Activated T-helper 1 cell treated with anti-CD3 and anti-CD28 coated beads, Interleukin-12 subunit alpha, Interleukin-12 subunit beta, Interleukin-2, Interleukin-4 antibody, amounts not matched to agents 30 ng/mL and 10 ng/mL and 1 ng/mL, durations not matched to agents 14 hours and 24 hours and 36 hours (primary cell): ENCODE measurements at places on chromosomes 1 and 21.

DNA sequence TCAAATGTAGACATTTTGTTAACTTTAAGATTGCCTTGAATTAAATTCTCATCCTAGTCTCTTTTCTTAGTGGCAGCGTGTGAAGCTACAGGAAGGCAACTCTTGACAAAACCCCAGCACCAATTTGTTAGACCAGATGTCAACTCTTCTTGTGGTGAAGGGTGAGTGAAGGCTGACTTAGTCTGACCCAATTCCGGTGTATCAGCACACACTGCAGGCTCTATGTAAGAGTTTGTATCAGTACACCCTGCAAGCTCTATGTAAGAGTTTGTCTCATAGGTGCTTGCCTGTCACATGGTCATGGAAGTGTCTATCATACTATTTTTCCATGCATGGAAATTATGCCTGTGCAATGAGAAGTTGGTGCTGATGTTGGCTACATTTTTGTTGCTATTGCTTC lies 16.8 kb downstream of the CR2 start:
- DNase-seq, result no peak

- DNase-seq, result no peak
Measured at GRCh38 chr21:20445971-20446370, 552.2 kb upstream of the NCAM2 start.

GRCh38 chr1:108050911-108051629 lies 86.1 kb upstream of the VAV3 start:
- DNase-seq, result no peak

DNA sequence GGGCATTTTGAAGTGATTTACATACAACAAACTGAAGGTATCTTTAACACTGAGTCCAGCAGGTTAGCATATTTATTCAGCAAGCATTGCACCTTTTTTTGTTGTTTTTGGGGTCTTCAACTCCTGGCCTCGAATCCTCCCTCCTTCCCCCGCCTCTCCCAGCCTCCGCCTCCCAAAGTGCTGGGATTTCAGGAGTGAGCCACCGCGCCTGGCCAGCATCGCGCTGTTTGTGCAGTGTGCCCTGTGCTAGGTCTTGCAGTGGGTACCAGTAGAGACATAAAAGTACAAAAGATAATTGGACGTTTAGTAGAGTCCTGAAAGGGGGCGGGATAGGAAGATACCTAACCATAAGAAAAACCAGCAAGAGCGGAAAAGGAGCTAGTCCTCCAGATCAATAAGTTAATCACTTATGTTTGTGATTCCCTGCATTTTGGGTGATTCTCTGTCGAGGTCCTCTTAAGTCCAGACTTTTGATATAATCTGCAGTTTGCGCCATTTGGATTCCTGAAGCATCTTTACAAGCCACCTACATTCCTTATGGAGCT lies 111.8 kb downstream of the OSBPL9 start:
- no peak for DNase-seq

DNA sequence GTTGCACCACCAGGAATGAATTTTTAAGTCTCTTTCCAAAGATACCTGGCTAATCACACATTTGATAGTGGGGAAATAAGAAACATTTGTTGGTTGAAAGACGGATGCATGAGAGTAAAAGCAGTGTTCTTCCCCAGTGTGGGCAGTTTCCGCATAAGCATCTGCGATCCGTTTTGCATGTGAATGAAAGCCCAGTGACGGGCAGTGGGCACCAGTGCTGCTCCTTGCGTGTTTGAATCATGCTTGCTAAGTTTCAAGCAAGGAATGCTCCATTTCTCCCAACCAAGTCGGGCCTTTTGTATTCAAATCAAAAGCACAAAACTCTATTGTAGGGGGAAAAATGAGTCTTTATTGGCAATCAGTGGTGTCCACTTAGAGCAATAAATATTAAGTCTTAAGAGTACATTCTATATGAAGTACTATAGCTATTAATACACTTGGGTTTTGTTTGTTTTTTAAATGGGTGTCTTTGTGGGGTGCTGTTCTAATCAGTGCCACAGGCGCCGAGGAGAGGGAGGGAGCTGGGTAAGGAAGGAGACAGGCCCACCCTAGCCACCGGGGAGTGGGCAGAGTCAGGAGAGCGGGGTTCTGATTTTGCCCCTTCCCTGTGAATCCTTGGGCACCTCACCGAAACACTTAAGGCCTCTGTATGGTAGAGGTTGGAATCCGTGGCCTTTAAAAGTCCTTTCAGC lies 750 bp upstream of the PTGFRN start:
- no peak for DNase-seq
